Hair follicular keratinocyte (primary cell): ENCODE measurements at places on chromosomes 3 and 15. TPM values are rescaled to one million over a fixed set of nuclear protein-coding genes. Genes with fewer than 3 reads are reported as not detected.

IGSF11 gene
- not detected in 2 replicates for total RNA-seq

HTR3E gene
- not detected in 2 replicates for total RNA-seq

SLCO2A1 gene
- total RNA-seq, result under 0.01 TPM in 2 replicates

KCNH8 gene
- not detected in 2 replicates for total RNA-seq

NSMCE3 gene
- total RNA-seq, result 7.4 and 9.6 TPM in 2 replicates

SCN11A gene
- total RNA-seq, result not detected in 2 replicates

FSTL1 gene
- total RNA-seq, result 101 and 102 TPM in 2 replicates

SYNM gene
- total RNA-seq, result 0.78 and 1.7 TPM in 2 replicates

PRSS50 gene
- total RNA-seq, result not detected in 2 replicates

GPR87 gene
- total RNA-seq, result 61.2 and 66.5 TPM in 2 replicates

RBMS3 gene
- total RNA-seq, result 4.9 and 17.7 TPM in 2 replicates

ATG3 gene
- total RNA-seq, result 54.2 and 94.2 TPM in 2 replicates

OR5H6 gene
- not detected in 2 replicates for total RNA-seq

RARRES1 gene
- total RNA-seq, result not detected in 2 replicates

CCR1 gene
- not detected in 2 replicates for total RNA-seq

LRRIQ4 gene
- total RNA-seq, result not detected in 2 replicates

GCHFR gene
- 7.1 and 14.5 TPM in 2 replicates for total RNA-seq

FMN1 gene
- 0.23 and 0.80 TPM in 2 replicates for total RNA-seq

ATP13A4 gene
- total RNA-seq, result 0.08 TPM in 1 of 2 replicates, not detected in the other

SLC9C1 gene
- total RNA-seq, result not detected in 2 replicates

KBTBD8 gene
- total RNA-seq, result 2.0 and 3.8 TPM in 2 replicates

DNAJB8 gene
- not detected in 2 replicates for total RNA-seq

RAB43 gene
- 25.5 and 29.1 TPM in 2 replicates for total RNA-seq

ALDH1L1 gene
- total RNA-seq, result 0.08 and 0.11 TPM in 2 replicates

ALS2CL gene
- total RNA-seq, result 41.9 and 89.0 TPM in 2 replicates

GHSR gene
- total RNA-seq, result not detected in 2 replicates

GOLGA8T gene
- total RNA-seq, result not detected in 2 replicates

SKOR1 gene
- total RNA-seq, result 0.08 TPM in 1 of 2 replicates, not detected in the other

UBE2Q2 gene
- total RNA-seq, result 36.2 and 50.8 TPM in 2 replicates

FBLN2 gene
- 0.86 and 2.3 TPM in 2 replicates for total RNA-seq

CHRNA7 gene
- not detected in 2 replicates for total RNA-seq

TGM5 gene
- total RNA-seq, result 0.16 TPM in 1 of 2 replicates, not detected in the other

PLA2G4E gene
- total RNA-seq, result 0.27 and 0.39 TPM in 2 replicates

SHC4 gene
- 0.04 and 0.31 TPM in 2 replicates for total RNA-seq

CHST14 gene
- 7.9 and 8.6 TPM in 2 replicates for total RNA-seq

SLC22A14 gene
- total RNA-seq, result not detected in 2 replicates

EXD1 gene
- total RNA-seq, result 0.57 TPM in 1 of 2 replicates, not detected in the other

KBTBD13 gene
- total RNA-seq, result not detected in 2 replicates

MUC13 gene
- total RNA-seq, result not detected in 2 replicates

CADPS gene
- 0.27 TPM in 1 of 2 replicates, not detected in the other for total RNA-seq

FNDC3B gene
- total RNA-seq, result 23.6 and 34.1 TPM in 2 replicates

SMCO1 gene
- total RNA-seq, result 0.23 TPM in 1 of 2 replicates, not detected in the other

PEX11A gene
- 4.8 and 6.2 TPM in 2 replicates for total RNA-seq

ADPRH gene
- 1.5 TPM in 2 replicates for total RNA-seq

FGF12 gene
- 0.31 and 0.61 TPM in 2 replicates for total RNA-seq

ZNF80 gene
- total RNA-seq, result not detected in 2 replicates
